Fibroblast of skin of left biceps (primary cell): ENCODE measurements at places on chromosomes 6 and 20.
A peak's percentile ranks its signal among the peaks of the same experiment; 100 is the strongest.

DNA sequence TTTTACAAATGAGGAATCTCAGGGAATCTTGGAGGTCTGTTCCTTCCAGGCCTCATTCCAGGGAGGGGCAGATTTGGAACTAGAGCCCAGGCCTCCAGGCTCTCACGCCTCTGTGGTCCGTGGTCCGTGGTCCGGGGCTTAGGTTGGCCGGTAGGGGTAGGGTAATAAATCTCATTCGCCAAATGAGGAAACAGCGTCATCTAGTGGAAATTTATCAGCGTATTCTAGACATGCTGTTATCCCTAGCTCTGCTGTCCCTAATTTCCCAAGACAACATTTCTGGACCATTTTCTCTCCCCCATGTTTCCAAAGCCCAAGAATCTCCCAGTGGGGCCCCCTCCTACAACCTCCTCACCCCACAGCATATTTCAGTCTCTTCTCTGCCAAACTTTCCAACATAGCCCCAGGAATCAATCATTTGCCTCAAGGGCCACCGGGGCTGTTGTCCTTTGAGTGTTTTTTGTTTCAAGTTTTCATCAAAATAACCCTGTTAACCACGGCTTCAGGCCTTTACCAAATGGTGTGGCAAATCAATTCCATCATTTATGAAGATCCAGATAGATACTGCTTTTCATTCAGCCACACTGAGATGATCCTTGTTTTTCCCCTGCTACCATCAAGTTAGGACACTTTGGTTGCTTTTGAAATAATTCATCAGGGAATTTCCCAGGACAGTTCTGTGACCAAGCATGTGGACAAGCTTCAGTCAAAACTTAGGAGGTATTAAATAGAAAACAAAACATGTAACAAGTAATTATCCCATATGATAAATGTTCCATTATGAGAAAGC lies 126.8 kb downstream of the ALDH8A1 start:
- peak; percentile 47 for DNase-seq

DNA sequence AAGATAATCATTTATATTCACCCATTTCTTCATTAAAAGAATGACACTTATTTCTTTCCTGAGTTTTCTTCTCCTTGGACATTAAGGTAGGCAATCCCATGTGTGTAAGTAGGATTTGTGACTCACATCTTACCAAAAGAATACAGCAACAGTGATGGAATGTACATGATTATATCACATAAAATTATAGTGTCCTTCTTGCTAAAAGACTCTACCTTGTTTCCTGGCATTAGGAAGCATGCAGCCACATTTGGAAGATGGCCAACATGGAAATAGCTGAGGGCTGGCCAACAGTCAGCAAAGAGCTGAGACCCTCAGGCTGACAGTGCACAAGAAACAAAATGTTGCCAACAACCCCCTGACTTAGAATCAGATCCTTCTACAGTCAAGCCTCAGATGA lies 327.9 kb upstream of the MARCKS start:
- DNase-seq = no peak

DNA sequence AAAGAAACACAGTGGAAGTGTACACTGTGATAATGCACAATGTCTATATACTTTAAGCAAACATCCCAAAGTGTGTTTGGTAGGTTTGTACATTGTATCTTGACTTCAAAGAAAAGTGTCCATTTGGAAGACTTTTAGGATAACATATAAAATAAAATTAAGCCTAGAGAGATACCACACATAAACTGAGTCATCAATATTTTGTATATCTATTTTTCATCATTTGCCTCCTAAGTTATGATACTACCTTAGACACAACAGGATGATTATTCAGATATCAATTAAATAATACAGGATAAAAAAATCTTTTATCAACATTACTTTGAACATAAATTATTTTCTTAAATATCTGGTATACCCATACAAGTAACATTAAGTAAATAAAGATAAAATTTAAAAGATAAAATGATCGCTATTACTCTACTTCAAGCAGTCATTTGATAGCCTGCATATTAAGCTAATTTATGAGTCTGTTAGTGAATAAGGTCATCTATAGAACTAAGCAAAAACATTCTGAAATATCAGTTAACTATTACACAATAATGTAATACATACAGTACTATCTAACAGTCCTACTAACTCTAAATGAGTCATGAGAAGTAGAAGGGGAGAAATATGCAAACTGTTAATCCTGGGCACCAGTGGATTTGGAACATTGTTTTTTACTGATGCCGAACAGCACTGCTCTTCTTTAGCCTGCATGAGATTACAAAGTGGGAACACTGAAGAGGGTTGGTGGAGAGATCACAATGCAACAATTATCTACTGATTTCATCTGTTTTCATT lies 158.4 kb upstream of the SIM1 start:
- peak; percentile 39 for DNase-seq

GRCh38 chr6:163759542-163759941 lies 345.0 kb downstream of the QKI start:
- DNase-seq = no peak

- DNase-seq = no peak
These were observed 5.4 kb downstream of the FKBP5 start for GRCh38 chr6:35683267-35683666.

- no peak for DNase-seq
These were observed 136.5 kb downstream of the ELOVL4 start for GRCh38 chr6:79810871-79811270.

DNA sequence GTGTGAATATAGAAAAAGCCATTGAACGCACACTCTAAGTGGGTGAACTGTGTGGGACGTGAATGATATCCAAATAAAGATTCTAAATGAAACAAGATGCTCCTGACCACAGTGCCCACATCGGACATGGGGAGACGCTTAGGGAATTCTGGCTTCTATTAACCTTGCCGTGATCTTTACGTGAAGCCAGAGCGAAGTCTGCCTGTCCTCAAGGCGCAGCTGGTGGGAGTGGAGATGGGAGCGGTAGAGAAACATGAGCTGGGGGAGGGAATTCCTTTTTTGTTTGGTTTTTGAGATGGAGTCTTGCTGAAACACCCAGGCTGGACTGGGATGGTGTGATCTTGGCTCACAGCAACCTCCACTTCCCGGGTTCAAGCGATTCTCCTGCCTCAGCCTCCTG lies 46.0 kb downstream of the VSTM2L start:
- DNase-seq = no peak

- no peak for DNase-seq
These were observed 138.7 kb downstream of the FOXO3 start for GRCh38 chr6:108699290-108700041.

DNA sequence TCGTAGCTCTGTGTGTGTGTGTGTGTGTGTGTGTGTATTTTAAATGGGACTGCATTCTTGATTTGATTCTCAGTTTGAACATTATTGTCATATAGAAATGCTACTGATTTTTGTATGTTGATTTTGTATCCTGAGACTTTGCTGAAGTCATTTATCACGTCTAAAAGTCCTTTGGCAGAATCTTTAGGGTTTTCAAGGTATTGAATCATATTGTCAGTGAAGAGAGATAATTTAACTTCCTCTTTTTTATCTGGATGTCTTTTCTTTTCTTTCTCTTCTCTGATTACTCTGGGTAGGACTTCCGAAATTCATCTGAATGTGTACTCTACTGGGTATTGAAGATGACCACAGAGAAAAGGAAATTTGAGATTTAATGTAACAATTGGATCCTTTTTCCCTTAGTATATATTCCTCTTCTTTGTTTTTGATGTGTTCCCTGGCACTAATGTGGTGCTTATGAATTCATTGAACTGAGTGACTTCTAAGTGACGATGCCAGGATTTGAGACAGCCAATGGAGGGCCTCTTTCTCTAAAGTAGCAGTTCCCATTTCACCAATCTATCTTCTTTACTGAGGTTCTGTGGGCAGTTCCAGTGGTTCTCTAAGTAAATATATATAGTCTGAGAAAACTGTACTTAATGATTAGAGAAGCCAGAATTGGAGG lies 47.6 kb downstream of the TNFAIP3 start:
- DNase-seq = no peak

DNA sequence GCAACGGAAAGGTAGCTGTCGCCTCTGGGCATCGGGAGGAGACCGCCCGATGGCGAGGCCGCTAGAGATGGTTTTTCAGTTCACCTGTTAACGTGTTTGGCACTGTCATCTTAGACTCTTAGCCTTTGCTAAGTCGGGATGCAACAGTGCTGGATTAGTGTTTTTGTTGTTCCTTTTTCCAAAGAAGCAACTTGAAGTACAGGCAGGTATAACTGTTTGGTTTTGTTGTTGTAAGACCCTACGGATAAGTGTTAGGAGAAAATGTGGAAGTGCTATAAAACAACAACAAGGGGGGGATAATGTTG lies 723 bp downstream of the MANEA start:
- no peak for DNase-seq

DNA sequence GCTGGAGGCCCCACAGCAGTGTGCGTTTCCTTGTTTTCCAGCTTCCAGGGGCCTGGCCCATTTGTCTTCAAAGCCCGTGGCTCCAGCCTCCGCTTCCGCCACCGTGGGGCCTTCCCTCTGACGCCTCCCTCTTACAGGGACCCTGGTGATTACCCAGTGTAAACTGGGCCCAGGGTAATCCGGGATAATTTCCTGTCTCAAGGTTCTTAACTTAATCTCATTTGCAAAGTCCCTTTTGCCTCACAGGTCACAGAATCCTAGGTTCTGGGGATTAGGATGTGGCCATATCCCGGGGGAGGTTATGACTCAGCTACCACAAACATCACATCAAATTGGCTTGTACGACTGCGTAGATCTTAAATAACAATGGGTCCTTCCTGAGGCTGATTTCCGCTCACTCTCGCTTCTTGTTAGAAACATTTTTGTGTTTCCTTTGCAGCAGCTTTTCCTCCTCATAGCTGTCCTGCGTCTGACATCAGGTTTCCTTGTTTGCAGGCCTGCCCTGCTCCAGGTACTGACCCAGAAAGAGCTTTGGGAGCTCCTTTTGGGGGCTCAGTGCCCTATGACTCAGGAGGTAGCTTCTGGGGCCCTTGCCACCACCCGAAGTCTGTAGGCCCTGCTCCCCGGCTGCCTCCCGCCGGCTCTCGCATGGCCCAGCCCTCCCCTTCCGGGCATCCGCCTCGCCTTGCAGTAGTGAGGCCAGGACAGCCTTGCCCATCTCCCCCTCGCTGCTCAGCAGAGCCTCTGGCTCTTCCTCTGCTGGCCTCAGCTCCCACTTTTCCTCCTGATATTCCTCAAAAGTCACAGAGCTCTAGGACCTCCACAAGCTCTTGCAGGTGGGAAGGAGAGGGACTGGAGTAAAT lies 100.5 kb downstream of the ERMARD start:
- no peak for DNase-seq

DNA sequence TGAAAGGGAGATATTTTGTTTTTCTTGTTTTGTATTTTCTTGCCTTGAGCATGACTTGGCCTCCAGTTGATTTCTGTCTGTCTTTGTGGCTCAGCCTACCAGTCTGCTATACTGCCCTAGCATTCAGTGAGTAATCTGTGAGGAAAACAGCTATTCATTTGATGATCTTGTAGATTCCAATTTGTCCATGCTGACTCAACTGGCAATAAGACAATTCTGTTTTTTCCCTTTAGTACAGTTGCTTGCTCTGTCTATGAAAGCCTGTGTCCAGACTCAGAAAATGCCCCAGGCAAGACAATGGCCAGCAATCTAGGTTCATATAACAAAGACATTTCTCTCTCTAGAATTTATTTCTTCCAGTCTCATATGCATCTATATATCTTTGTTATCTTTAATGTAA lies 10.9 kb upstream of the SOX4 start:
- no peak for DNase-seq

GRCh38 chr6:122184401-122184827 lies 215.0 kb upstream of the HSF2 start:
- peak; percentile 8 for DNase-seq

DNA sequence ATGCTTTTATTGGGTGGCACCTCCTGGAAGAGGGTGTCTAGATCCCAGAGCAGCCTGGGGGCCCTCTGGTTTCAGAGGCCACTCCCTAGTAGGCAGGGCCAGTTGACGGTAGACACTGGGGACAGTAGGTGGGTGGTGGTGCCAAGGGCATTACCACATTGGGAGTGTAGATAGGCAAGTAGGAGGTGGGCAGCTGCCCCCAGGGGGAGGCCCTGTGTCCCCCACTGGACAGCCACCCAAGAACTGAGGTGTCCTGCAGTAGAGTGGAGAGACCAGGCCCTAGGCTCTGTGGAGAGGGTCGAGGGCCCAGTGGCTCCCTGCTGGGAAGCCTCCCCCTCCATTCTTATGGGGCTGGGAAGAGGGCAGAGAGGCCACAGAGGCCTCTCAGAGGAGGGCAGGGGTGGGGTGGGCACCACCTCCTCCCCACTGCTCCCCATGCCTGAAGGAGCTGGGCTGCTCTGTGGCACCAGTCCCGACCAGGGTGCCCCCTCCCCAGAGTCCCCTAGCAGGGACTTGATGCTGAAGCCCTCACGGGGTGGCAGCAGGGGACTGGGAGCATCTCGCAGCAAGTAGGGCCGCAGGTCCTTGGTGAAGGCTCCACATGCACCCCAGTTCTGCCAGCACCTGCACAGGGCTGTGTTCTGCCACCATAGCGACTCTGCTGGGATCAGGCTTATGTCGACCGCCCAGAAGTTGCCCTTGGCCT lies 305.0 kb upstream of the KCNQ5 start:
- no peak for DNase-seq

- DNase-seq = no peak
These were observed 20.0 kb downstream of the HLA-B start for GRCh38 chr6:31336896-31337496.

GRCh38 chr6:69019832-69020231 lies 384.8 kb downstream of the ADGRB3 start:
- peak; percentile 31 for DNase-seq

DNA sequence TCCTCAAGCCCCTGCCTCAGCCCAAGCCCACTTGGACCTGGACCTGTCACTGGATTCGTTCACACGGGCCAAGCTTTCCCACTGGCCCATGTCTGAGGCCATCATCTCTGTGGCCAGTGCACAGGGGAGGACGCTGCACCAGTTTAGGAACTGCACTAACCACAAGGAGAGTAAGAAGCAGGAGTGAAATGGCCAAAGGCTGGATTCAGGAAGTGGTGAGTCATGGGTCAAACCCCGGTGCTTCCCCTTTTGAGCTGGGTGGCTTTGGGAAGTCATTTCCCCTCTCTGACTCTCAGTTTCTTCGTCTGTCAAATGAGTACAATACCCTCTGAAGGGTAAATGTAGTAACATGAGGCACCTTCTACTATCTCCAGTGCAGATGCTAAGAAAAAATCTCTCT lies 87.9 kb downstream of the CD40 start:
- no peak for DNase-seq

DNA sequence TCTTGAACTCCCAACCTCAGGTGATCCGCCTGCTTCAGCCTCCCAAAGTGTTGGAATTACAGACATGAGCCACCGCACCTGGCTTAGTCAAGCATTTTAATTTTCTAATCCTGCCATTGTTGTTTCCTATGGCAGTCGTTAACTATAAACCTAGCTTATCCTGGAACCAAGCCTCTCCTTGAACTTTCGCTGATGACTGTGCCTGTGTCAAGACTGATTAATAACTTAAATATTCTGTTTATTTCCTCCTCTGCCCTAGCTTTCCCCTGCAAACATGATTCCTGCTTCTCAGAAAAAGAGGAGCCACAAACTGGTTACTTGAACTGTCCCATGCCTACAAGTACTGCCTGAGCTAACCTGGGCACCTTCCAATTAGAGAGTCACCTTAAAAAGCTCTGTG lies 1.5 kb downstream of the VNN1 start:
- no peak for DNase-seq
